ENCODE measurements at places on chromosomes 7 and 10. TPM values are rescaled to one million over a fixed set of nuclear protein-coding genes. Genes with fewer than 3 reads are reported as not detected.

DNA sequence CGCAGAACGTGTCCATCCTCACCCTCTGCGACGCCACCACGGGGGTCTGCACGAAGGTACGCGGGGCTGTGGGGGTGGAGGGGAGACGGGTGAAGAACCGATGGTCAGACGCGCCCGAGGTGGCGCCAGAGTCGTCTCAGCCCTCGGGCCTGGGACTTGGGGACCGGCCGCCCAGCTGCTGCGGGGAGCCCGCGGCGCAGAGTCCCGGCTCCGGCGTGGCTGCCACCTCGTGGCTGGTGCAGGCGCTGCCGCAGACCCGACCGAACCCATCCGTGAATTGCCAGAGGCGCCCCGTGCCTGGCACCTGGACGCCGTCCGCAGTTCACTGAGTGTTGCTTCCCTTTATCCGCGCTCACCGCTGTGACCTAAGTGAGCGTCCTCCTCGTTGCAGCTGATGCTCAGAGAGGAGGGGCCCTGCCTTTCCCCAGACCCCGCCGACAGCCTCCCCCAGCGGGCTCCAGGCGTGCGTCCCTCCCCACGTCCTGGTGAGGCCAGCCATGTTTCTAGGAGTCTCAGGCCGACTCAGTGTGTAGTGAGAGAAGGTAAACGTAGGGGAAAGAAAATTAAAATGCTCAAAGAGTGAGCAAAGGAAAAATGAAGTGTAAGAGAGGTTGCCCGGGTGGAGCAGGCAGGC is 208.7 kb downstream of the PAXIP1 start:
- DNase-seq = no peak
- H3K36me3 ChIP-seq = no peaks in the 10 kb centered on the region

ANKRD16 gene
- 6.0 TPM for polyA plus RNA-seq

GRCh38 chr10:76085002-76085816 is 653.8 kb downstream of the LRMDA start:
- H3K4me1 ChIP-seq = peaks cover 9% of the 10 kb centered on the region
- H3K36me3 ChIP-seq = no peaks in the 10 kb centered on the region
- H3K4me3 ChIP-seq = no peak overlapping the region
- no peak for DNase-seq
- H3K27ac ChIP-seq = no peak overlapping the region

DNA sequence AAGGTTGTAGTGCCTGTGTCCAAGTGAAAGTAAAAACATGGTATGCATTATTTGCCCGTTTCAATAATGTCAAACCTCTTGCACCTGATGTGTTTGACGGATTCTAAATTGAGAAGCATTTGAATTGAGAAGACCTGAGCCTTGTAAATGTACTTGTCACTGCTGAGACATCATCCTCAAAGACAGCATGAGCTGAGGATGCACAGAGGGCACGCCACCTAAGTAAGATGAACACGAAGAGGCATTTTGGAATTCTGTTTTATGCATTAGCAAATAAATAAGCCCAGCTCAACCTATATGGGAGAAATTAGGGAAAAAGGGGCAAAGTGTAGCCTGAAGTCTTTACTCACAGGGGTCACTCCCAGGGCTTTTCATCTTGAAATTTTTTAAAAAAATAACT is 73.8 kb upstream of the SORCS1 start:
- no peak overlapping the region for H3K4me3 ChIP-seq
- no peaks in the 10 kb centered on the region for H3K36me3 ChIP-seq
- no peaks in the 10 kb centered on the region for H3K4me1 ChIP-seq
- no peaks in the 10 kb centered on the region for H3K27me3 ChIP-seq

GRCh38 chr7:151550656-151551286 is 31.1 kb upstream of the RHEB start:
- no peaks in the 10 kb centered on the region for H3K27me3 ChIP-seq
- no peak overlapping the region for H3K4me3 ChIP-seq
- H3K36me3 ChIP-seq = no peaks in the 10 kb centered on the region
- no peak overlapping the region for H3K27ac ChIP-seq

- no peak overlapping the region for H3K4me3 ChIP-seq
- H3K27ac ChIP-seq = no peak overlapping the region
- no peak for DNase-seq
- no peaks in the 10 kb centered on the region for H3K4me1 ChIP-seq
- H3K27me3 ChIP-seq = peaks cover 2% of the 10 kb centered on the region
- no peaks in the 10 kb centered on the region for H3K36me3 ChIP-seq
Observed at GRCh38 chr10:78870458-78870857, 198.3 kb upstream of the ZMIZ1 start.

- no peaks in the 10 kb centered on the region for H3K36me3 ChIP-seq
- DNase-seq = no peak
- H3K4me3 ChIP-seq = peak overlapping the region; percentile 67
- H3K27me3 ChIP-seq = no peaks in the 10 kb centered on the region
Observed at GRCh38 chr10:21496343-21497176, 28.9 kb downstream of the SKIDA1 start.

- H3K27me3 ChIP-seq = peaks cover 3% of the 10 kb centered on the region
- no peaks in the 10 kb centered on the region for H3K4me1 ChIP-seq
- DNase-seq = no peak
- no peak overlapping the region for H3K27ac ChIP-seq
Observed at GRCh38 chr10:33390046-33390445, 55.6 kb upstream of the NRP1 start.

DNA sequence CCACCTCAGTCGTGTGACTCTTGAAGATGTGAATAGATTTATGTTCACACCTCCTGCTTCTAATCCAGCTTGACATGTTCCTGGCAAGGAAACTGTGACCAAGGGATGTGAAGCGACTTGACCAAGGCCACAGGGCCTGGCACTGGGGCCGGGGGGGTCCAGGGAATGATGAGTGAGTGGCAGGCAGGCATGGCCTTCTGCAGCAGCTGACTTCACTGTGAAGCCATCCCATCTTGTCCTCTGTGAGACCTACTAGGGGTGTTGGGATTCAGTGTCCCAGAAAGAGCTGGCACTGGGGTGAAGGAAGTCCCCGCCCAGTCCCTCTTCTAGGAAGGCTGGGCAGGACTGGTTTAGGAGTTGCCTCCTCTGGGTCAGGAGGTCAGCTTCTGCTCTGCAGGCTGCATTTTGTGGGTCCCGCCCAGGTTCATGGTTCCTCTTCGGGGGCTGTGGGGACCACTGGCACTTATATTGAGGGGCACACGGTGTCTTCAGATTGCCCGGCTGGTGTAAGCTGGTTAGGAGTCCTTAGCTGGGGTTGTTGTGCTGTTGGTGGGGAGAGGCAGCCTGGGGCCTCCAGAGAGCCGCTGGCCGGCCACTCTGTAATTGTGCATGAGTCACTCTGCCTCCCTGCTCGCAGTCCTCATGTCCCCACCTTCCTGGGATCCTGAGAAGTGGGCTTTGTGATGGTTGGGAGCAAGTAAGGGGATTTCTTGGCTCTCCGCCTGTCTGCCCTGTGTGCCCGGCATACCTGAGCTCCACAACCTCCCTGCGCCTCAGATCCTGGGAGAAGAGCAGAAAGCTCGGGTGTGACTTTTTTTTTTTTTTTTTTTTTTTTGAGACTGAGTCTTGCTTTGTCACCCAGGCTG is 11.0 kb downstream of the ZMIZ1 start:
- no peaks in the 10 kb centered on the region for H3K27me3 ChIP-seq
- no peaks in the 10 kb centered on the region for H3K36me3 ChIP-seq
- peaks cover 32% of the 10 kb centered on the region for H3K4me1 ChIP-seq

GRCh38 chr7:74722153-74722552 is 51.7 kb upstream of the NCF1 start:
- no peak overlapping the region for H3K27ac ChIP-seq
- no peak overlapping the region for H3K4me3 ChIP-seq
- DNase-seq = no peak
- H3K4me1 ChIP-seq = peaks cover 7% of the 10 kb centered on the region

DNA sequence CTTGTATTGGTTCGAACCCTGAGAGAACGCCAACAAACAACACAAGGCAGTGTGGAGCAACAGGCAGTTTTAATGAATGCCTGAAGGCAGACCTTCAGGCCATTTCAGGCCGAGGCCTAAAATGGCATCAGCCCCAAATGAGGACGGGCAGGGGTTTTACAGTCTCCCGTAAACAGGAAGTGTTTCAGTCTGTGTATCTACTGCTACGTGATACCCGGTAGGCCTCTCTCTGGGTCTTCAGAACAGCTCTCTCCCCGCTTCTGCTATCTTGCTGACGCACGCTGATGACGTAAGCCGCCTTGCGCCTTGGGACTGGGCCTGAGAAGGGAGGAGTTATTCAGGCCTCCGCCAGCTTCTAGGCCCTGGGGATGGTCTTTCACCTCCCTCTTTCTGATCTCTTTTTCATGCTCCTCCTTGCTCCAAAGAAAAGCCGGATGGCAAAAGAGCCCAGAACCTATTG is 67.7 kb downstream of the ST8SIA6 start:
- no peak overlapping the region for H3K27ac ChIP-seq
- no peak overlapping the region for H3K4me3 ChIP-seq
- DNase-seq = no peak
- no peaks in the 10 kb centered on the region for H3K27me3 ChIP-seq

GRCh38 chr7:3950249-3950648 is 649.2 kb downstream of the SDK1 start:
- peaks cover 4% of the 10 kb centered on the region for H3K4me1 ChIP-seq
- H3K36me3 ChIP-seq = no peaks in the 10 kb centered on the region
- H3K4me3 ChIP-seq = no peak overlapping the region
- H3K27ac ChIP-seq = no peak overlapping the region
- H3K27me3 ChIP-seq = no peaks in the 10 kb centered on the region

DNA sequence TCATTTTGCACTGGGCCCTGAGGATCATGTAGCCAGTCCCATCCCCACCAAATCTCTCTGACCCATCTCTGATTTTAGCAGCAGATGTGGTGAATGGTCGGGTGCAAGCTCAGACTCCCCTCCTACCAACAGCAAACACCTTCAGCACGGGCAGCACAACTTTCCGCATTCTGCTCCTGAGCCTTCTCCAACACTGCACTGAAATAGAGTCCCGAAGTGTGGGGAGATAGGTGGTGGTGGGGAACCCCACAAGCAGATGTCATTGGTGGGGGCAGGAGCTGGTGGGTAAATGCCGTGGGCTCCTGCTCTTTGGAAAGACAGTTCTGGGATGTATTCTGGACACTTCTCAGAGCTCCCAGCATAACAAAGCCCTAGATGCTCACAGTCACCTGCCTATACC is 9.6 kb upstream of the CTBP2 start:
- peaks cover 19% of the 10 kb centered on the region for H3K27me3 ChIP-seq
- H3K27ac ChIP-seq = no peak overlapping the region
- no peaks in the 10 kb centered on the region for H3K4me1 ChIP-seq
- H3K36me3 ChIP-seq = no peaks in the 10 kb centered on the region

TMEM184A gene
- polyA plus RNA-seq = 15.6 TPM

- H3K4me1 ChIP-seq = no peaks in the 10 kb centered on the region
- H3K36me3 ChIP-seq = no peaks in the 10 kb centered on the region
- no peak overlapping the region for H3K4me3 ChIP-seq
- DNase-seq = no peak
- no peak overlapping the region for H3K27ac ChIP-seq
Observed at GRCh38 chr7:134056816-134057215, 70.3 kb upstream of the LRGUK start.

NPY4R gene
- polyA plus RNA-seq = 1.4 TPM

CFTR gene
- not detected for polyA plus RNA-seq

Data from keratinocyte (primary cell).